ENCODE measurements at places on chromosomes 11 and 22. TPM values are rescaled to one million over a fixed set of nuclear protein-coding genes. Genes with fewer than 3 reads are reported as not detected.

FXYD6 gene
- total RNA-seq: 0.72 TPM

CAVIN3 gene
- 39.2 TPM for total RNA-seq

C11orf91 gene
- not detected for total RNA-seq

OR4C3 gene
- not detected for total RNA-seq

CDC42BPG gene
- total RNA-seq: 17.1 TPM

MS4A12 gene
- total RNA-seq: not detected

FUT4 gene
- total RNA-seq: 1.5 TPM

TRIM48 gene
- total RNA-seq: not detected

CACNA1I gene
- not detected for total RNA-seq

TAGLN gene
- total RNA-seq: 12.8 TPM

KCNJ1 gene
- 0.43 TPM for total RNA-seq

SLC29A2 gene
- total RNA-seq: 3.2 TPM

CLP1 gene
- 19.0 TPM for total RNA-seq

RNF215 gene
- 14.1 TPM for total RNA-seq

CD6 gene
- under 0.01 TPM for total RNA-seq

SMC1B gene
- not detected for total RNA-seq

SHANK2 gene
- 9.6 TPM for total RNA-seq

OR4D5 gene
- not detected for total RNA-seq

ESAM gene
- not detected for total RNA-seq

ARHGAP20 gene
- total RNA-seq: under 0.01 TPM

ATF4 gene
- total RNA-seq: 522 TPM

TEAD1 gene
- total RNA-seq: 40.0 TPM

HTR3A gene
- total RNA-seq: not detected

EFCAB6 gene
- 1.1 TPM for total RNA-seq

PHF21B gene
- not detected for total RNA-seq

RASGRP2 gene
- total RNA-seq: 0.48 TPM

OR8A1 gene
- not detected for total RNA-seq

OR10D3 gene
- total RNA-seq: not detected

TCN2 gene
- 4.0 TPM for total RNA-seq

NRIP3 gene
- 4.1 TPM for total RNA-seq

IL17REL gene
- total RNA-seq: not detected

OR4X2 gene
- not detected for total RNA-seq

CARNS1 gene
- total RNA-seq: not detected

FREY1 gene
- 2.6 TPM for total RNA-seq

GGT5 gene
- not detected for total RNA-seq

ZBTB16 gene
- 2.4 TPM for total RNA-seq

CSRP3 gene
- not detected for total RNA-seq

PLEKHA7 gene
- total RNA-seq: 2.3 TPM

APOA1 gene
- total RNA-seq: not detected

DBX1 gene
- total RNA-seq: not detected

SLC22A9 gene
- not detected for total RNA-seq

PLAAT5 gene
- 0.21 TPM for total RNA-seq

TESMIN gene
- 6.7 TPM for total RNA-seq

PIH1D2 gene
- 0.72 TPM for total RNA-seq

KCNE3 gene
- not detected for total RNA-seq

Data from tracheal epithelial cell (primary cell).